Anterior cingulate cortex (tissue), 58 donors: ENCODE measurements at places on chromosomes 16 and 17.

DNA sequence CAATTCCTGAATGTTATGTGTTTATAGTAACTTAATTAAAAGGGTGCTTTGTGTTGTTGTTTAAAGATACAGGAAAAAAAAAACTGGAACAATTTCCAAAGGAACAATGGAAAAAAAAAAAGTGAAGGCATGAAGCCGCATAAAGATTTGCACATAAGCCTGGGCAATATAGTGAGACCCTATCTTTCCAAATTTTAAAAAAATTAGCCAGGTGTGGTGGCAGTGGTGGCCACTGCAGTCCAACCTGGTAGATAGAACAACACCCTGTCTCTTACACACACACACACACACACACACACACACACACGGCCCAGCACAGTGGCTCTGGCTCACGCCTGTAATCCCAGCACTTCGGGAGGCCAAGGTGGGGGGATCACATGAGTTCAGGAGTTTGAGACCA lies 21.9 kb downstream of the GJC1 start:
- DNase-seq = no peak

DNA sequence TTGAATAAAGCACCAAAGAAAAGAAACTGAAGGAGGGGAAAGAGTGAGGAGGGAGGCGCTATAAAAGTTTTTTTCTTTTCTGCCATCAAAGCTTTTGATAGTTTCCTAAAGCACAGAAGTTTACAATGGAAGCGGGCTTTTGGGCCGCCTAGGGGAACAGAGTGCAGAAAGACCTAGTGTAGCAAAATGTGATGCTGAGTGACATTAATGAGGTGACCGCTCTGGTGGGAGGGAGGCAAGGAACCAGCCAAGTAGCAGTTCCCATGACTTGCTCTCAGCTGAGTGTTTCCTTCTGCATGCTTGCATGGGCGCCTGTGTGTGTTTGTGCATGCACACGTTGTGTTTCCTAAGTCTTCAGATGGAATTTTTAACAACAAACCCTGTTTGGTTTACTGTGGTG lies 15.5 kb downstream of the MSI2 start:
- no peak for DNase-seq

DNA sequence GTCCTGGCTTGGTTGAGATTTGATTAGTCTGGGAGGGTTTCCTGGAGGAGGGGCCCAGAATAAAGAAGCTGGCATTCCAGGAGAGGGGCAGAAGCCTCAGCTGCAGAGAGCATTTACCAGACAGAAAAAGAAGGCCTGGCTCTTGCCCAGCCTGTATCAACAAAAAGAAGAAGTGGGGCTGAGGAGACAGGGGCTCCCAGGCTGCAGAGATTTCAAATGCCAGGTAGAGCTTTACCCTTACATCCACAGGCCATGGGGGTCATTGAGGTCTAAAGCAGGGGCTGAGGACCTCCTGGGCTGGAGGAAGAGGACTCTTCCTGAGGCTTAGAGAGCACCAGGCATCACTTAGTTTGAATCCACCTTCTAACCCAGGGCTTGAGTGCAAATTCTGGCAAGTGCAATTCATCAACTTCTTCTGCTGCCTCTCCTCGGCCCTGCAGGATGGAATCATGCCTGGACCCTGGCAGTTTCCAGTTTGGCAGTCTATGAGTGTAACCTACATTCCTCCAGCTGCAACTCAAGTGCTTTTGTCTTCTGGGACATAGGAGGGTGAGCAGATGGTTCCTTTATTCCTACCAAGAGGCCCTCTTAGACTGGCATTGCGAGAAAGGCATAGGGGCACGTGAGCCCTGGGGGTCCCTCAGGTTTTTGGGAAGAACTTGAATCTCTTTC lies 15.3 kb downstream of the CA7 start:
- no peak for DNase-seq

DNA sequence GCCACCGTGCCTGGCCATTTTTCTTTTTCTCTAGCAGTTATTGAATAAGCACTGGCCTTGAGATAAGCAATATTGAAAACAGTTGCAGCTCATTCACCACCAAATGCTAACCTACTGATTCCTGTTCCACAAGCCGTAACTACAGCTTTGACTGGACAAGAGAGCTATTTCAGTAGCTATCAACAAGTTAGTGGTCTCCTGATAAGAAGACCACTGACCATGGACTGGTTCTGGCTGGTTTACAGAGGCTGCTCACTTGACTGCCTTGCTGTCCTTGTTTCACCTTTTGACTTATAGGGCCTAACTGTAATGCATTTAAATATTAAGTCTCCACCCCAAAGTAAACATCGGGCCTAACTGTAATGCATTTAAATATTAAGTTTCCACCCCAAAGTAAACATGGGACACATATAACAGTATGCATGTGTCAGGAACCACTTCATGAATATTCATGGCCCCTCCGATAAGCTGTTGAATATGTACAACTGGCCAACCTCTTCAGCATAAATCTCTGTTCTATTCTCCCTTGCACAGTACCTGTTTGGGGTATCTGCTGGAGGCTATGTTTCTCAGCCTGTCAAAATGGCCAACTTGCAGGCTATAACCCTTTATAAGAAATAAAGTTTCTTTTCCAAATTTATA lies 94.1 kb downstream of the USP32 start:
- no peak for DNase-seq

GRCh38 chr17:14092808-14093207 lies 23.5 kb downstream of the COX10 start:
- DNase-seq = no peak

- DNase-seq = no peak
Observed at GRCh38 chr16:71482569-71482968, 6.6 kb downstream of the ZNF19 start.

GRCh38 chr16:2226245-2226793 lies 2.9 kb downstream of the E4F1 start:
- DNase-seq = no peak

- no peak for DNase-seq
Observed at GRCh38 chr16:85667261-85667660, 21.5 kb downstream of the GINS2 start.

DNA sequence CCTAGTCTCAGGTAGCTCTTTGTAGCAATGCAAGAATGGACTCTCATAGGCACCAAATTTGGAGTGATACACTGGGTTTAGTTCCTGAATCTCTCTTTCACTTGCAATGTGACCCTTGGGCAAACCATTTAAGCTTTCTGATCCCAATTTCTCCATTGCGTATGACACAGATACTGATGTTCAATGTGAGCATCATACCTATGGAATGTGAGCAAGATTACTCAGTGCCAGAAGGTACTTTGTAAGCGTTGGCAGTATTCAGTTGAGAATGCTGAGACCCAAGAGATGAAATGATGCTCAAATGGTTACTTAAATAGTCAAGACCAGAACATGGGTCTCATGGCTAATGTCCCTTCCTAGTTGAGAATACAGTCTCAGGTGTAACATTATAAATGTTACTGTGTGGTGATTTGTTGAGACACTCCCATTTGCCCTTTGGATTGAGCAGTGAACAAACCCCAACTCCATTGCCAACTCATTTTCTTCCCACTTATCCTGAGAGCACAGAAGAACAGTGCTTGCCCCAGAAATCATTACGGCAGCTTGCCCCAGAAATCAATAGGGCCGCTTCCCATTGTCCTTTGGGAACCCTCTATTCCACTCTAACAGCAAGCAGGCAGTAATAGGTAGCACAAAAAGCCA lies 134.1 kb downstream of the SOX9 start:
- no peak for DNase-seq
